Pancreas (tissue), 10 donors: ENCODE measurements at places on chromosomes 3 and 15.
A peak's percentile ranks its signal among the peaks of the same experiment; 100 is the strongest.

DNA sequence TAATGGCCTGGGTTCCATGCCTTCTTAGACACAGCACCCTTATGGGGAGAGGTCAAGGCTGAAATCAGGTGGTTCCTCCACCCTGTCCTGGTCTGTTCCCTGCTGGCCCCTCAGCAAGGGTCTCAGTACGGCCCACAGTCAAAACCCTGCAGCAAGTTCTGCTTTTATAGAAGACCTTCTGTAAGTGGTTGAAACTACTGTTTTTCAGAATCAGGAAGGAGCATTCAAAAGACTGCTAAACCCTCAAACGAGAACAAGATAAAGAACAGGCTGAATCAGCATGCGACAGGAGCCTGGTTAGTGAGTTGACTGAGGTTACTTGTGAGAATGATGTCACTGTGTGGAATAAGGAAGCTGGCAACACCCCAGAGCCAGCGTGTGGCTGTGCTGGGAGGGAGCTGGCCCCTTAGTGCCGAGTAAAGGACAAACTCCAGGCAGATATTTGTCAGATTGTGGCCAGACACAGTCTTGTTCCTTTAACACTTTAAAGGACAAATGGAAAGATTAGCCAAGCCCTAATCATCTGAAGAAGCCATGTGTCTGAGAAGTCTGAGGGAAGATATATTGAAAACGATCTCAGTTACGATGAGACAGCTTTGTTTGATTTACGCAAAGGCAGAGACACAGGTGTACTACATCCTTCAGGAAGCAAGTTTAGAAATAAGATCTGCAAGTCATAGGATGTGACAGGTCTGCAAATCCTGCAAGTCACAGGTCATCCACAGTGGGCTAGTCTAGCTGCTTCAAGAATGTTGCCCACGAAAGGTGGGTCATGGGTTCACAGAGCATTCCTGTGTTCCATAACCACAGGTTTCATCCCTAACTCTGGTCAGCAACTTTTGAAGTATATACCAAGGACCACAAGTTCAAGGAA, 54.0 kb downstream of the B3GNT5 start:
- peak; percentile 83 for DNase-seq

DNA sequence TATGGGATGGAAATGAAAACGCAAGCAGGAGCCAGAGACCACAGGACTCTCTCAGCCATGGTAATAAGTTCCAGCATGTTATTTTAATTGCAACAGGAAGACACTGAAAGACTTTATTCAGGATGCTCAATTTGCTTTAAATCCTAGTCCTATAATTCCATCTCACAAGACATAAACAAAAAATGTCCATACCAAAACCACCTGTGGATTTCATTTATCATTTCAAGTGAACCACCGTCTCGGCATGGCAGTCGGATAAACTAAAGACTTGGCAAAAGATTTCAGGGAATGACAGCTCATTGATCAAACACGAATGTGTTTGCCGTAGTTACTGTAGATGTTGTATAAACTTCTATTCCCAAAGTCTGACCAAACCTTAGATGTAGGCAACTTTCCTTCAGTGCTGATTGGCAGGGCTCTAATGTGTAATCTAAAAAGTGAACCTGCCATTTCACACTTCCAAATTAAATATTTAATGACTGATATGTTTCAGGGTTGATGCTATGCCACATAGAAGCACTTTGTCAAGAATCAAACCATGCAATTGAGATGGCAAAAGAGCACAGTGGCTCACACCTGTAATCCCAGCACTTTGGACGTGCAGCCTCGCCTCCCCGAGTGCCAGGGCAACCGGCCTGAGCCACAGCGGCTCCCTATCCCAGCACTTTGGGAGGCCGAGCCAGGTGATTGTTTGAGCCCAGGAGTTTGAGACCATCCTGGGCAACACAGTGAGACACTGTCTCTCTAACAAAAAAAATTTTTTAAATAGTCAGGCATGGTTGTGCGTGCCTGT, 331.7 kb downstream of the MAGI1 start:
- no peak for DNase-seq

- no peak for DNase-seq
These were observed 344.8 kb downstream of the ERC2 start for GRCh38 chr3:56123487-56123886.

DNA sequence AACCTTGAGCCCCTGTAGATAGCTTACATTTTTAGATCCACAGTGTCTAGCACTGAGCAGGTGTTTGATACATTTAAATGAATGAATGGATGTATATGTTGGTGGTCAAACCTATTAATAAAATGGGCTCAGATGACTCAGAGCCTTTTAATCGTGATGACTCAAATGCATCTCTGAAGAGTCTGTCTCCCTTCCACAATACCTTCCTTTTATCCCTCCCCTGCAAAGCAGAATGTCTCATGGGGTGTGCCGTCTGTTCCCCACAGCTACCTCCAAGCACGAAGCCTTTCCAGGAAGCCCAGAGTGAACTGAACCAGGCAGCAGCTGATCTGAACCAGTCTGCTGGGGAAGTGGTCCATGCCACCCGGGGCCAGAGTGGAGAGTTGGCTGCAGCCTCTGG, 303.5 kb upstream of the TPM1 start:
- no peak for DNase-seq

- DNase-seq: no peak
These were observed 2.1 kb upstream of the CCDC33 start for GRCh38 chr15:74233851-74234597.

DNA sequence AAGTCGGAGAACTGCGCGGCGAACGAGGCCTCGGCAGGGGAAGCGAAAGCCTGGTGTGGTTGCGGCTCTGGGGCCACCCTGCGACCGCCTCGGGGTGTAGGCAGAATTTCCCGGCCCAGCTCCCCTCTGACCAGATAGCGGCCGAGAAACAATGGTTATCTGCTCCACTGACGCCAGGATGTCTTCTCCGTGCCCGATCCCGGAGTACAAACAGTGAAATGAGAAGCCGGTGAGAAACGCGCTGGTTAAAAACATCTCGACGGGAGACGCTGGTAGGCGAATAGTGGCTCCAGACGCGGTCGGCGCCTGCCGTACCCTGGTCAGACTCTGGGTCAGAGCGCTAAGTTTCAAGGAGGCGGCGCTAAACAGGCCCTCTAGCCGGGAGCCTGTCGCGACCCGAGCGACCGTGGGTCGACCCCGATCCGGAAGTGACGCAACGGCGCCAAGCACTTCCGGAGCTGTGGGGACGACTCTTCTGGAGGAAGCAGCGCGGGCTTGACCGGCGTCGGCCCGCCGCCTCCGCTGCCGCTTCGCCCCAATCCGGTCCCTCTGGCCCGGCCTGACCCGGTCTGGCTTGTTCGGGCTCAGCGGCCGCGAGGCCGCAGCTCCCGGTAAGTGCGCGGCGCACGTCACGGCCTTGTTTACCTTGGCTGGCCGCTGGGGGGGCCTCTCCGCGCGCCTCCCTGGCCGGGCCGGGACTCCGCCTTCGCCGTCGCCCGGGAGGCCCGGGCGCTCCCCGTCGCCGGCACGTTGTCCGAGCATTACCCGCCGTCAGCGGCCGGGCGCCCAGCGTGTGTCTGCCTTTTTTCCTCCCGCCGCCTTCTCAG, at the start of gene ARIH2:
Gene ARIH2 (plus strand): TSS at position 455 of the 827 bp plus-strand sequence. CDS start 8,717 bp downstream, outside the sequence.
- peak; percentile 87 for DNase-seq

- DNase-seq: no peak
These were observed at the start of gene RYR3 for GRCh38 chr15:33310481-33311311. Gene RYR3 (plus strand): TSS chr15:33310967. CDS start chr15:33311046, 79 bp downstream.

DNA sequence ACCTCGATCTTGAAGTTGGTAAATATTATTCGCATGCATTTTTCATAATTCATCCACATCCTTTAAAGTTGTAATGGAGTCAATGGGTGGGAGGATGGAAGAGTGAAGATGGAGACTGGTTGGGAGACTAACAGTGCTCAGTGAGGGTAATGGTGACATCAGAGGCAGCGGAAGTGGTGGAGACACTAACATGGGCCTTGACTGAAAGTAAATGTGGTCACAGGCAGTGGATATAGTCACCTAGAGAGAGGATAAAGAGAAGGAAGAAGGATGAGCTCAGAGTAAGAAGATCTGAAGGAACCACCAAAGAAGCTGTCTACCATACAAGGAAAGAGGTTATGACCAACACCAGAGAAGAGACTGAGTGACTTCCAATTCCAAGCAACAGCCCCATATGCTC, 281.6 kb upstream of the STT3B start:
- no peak for DNase-seq

GRCh38 chr3:57017459-57017845, 43.0 kb upstream of the SPATA12 start:
- no peak for DNase-seq

GRCh38 chr3:151386056-151386455, 1.5 kb upstream of the P2RY12 start:
- no peak for DNase-seq

DNA sequence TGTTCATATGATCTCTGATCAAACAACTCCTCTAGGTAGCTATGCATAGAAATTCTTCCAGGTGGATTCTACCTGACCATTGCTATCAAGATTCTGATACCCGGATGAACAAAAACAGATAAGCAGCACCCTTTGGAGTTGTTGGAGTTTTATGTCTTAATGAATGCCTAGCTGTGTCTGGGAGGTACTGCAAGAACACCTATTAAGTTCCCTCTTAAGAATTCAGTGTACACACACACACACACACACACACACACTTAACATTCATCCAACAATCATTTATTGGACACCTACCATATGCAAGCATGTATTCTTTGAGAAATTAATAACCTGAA, 58.1 kb upstream of the FNDC3B start:
- no peak for DNase-seq

- DNase-seq: no peak
These were observed 8.0 kb downstream of the ESYT3 start for GRCh38 chr3:138442433-138442832.

GRCh38 chr3:149216193-149216869, 5.3 kb downstream of the CP start:
- no peak for DNase-seq
